ENCODE measurements at places on chromosomes 3 and 15. TPM values are rescaled to one million over a fixed set of nuclear protein-coding genes. Genes with fewer than 3 reads are reported as not detected.

The PDIA5 gene
- total RNA-seq = 7.0 TPM

The TLE3 gene
- total RNA-seq = 127 TPM

The PCNP gene
- total RNA-seq = 126 TPM

The ILDR1 gene
- not detected for total RNA-seq

The TFG gene
- total RNA-seq = 49.4 TPM

The TM4SF1 gene
- total RNA-seq = 0.79 TPM

DNA sequence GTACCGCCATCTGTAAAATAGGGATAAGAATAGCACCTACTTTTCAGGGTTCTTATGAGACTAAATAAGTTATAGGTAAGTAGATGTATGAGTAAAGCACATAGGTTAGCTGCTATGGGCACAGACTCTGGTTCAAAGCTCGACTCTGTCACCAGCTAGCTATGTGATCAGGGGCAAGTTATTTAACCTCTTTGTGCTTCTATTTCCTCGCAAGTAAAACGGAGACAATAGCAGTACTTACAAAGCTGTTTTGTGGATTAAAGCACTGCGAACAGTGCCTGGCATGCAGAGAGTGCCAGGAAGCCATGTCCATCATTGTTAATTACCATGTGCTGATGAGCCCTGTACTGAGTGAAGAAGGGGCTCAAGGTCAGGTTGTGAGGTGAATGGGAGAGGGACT lies 1.9 kb downstream of the LAMP3 start:
- no peak overlapping the region for H3K27ac ChIP-seq
- H3K36me3 ChIP-seq = no peaks in the 10 kb centered on the region
- H3K27me3 ChIP-seq = no peaks in the 10 kb centered on the region
- no peak for DNase-seq
- H3K4me1 ChIP-seq = peaks cover 6% of the 10 kb centered on the region
- no peak overlapping the region for H3K4me3 ChIP-seq

DNA sequence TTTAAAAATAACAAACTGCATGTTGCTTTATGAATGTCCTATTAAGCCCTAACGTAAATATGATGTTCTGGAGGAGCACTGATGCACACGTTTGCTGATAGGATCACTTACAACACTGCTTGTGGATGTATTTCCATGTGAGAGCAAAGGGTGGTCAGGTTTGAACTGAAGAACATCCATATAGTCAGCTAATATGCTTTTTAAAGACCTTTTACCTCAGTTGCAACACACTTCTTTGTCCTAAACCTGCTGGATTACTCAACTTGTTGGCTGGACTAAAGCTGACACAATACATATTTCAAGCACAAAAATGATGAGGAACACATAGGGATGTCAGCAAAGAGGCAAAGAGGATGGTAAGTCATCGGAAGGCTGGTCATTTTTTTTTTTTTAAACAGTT lies 186.6 kb downstream of the TIGIT start:
- DNase-seq = no peak
- no peaks in the 10 kb centered on the region for H3K36me3 ChIP-seq
- H3K4me1 ChIP-seq = peaks cover 6% of the 10 kb centered on the region
- no peaks in the 10 kb centered on the region for H3K27me3 ChIP-seq
- H3K4me3 ChIP-seq = no peak overlapping the region
- no peak overlapping the region for H3K27ac ChIP-seq

- H3K4me3 ChIP-seq = no peak overlapping the region
- no peak overlapping the region for H3K27ac ChIP-seq
- peaks cover 10% of the 10 kb centered on the region for H3K4me1 ChIP-seq
- DNase-seq = no peak
- H3K36me3 ChIP-seq = no peaks in the 10 kb centered on the region
These were observed 17.7 kb downstream of the TTC21A start for GRCh38 chr3:39124876-39125840.

- no peak for DNase-seq
- H3K27me3 ChIP-seq = no peaks in the 10 kb centered on the region
- no peak overlapping the region for H3K27ac ChIP-seq
- no peak overlapping the region for H3K4me3 ChIP-seq
These were observed 5.1 kb upstream of the HAPLN3 start for GRCh38 chr15:88900309-88900981.

DNA sequence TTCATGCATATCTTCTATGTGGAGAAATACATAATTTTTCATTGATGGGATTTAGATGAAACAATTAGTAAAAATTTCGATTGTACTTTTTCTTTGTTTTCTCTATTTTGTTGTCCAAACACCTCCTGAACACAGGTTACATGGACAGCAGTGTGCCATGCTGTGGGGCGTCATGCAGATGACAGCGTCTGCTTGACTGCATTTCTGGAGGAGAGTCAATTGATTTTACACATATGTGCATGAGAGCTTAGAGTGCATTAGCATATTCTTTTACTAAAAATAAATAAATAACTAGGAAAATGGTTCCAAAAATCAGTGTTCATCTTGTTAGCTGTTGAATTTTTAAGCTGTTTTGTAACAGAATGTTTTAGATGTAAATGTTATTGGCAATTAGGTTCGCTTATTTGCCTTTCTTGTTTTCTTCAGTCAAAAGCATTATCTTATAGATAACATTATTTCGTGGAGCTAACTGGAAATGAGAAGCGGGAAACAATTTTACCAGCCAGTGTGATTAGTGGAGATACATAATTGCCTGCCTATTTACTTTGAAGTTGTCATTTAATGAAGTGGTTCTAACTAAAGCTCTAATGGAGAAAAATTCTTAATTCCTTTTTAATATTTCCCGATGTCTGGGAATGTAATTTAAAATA lies 82.7 kb upstream of the VGLL3 start:
- no peaks in the 10 kb centered on the region for H3K27me3 ChIP-seq
- DNase-seq = no peak
- no peaks in the 10 kb centered on the region for H3K4me1 ChIP-seq
- H3K36me3 ChIP-seq = no peaks in the 10 kb centered on the region
- H3K4me3 ChIP-seq = no peak overlapping the region
- H3K27ac ChIP-seq = no peak overlapping the region

DNA sequence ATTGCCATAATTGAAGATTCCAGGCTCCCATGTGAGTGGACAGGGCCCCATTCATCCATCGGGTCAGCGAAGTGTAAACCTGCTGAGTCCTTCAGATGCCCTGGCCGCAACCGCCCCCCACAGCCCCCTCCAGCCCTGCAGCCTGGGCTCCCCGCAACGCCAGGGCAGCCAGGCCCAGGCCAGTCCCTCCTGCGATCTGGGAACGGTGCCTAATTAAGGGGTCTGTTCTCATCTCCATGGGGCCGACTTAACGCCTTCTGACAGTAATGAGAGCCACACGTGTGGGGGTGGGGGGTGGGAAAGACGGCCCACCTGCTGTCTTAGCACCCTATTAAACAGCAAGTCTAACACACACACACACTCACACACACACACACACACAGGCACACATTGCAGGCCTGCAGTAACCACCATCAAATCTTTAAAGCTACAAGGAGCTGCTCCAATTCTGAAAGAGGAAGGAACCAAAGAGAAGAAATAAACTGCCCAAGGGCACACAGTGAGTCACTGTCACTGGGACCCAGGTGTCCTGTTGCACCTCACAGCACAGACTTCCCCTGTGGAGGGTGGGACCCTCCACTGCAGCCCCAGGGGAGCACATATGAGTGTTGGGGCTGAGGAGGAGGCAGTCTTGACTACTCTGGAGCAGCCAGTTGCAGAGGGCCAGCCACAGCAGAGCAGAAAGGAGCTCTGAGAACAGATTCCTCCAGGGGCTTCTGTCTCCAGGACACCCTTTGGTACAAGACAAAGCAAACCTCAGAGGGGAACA lies 31.8 kb upstream of the HES1 start:
- H3K27me3 ChIP-seq = peaks cover 37% of the 10 kb centered on the region
- H3K27ac ChIP-seq = no peak overlapping the region
- H3K4me1 ChIP-seq = peaks cover 9% of the 10 kb centered on the region
- no peak for DNase-seq
- H3K4me3 ChIP-seq = no peak overlapping the region
- no peaks in the 10 kb centered on the region for H3K36me3 ChIP-seq

DNA sequence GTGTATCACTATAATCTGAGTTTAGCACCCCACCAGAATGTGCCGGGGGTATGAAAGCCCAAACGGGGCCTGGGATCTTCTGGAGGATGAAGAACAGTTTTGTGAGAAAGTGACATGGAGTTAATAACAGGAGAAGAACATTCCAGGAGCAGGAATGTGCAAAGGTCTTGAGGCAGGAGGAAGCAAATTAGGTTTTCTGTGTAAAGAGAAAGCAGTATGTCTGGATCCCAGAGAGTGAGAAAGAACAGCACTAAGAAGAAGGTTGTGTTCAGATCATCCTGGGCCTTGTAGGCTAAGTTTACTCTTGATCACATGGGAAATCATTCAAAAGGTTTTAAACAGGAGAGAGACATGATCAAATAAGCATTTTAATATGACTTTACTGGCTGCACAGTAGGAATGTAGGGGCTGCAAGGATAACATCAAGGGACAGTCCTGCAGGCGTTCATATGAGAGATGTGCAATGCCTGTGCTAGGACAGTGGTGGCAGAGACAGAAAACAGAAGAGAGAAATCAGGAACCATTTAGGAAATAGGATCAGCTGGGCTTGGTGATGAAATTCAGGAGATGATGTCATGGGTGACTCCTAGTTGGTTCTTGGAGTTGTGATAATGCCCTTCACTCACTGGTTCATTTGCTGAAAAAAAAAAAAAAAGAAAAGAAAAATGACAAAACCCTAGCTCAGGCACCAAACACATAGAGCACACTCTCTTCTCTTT lies 113.5 kb downstream of the TNIK start:
- DNase-seq = no peak
- no peaks in the 10 kb centered on the region for H3K27me3 ChIP-seq
- H3K4me3 ChIP-seq = no peak overlapping the region
- H3K4me1 ChIP-seq = no peaks in the 10 kb centered on the region
- H3K27ac ChIP-seq = no peak overlapping the region

DNA sequence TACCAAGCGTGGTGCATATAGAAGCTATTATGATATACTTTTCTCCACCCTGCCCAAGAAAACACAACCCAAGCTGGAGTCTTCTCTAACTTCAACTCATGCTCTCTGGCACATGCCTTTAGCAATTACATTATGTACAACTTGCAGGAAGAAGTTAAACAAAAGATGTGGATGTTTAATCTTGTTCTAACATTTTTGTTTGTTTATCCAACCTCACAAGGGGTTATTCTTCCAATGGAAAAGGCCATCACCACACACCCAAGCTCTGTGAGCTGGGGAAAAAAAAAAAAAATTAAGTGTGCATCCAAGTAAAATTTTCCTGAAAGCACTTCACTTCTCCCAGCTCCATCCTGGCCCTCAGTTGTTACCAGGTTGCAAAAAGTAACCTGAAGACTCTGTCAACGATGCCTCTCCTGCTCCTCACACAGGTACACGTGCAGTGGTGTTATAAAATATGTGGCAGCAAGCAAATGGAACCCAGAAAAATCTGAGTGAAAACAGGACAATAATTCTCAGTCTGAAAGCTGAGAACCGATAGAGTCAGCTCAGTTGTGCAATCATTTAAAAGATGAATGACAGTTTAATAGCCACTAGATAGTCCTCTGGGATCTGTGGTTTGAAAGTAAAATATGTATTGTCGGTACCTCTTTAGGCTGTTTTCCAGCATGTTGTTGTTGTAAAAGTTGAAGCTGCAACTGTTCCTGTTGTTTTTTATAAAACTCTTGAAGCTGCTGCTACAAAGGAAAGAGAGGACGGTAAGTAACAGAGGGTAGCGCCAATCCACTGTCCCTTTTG lies 531.4 kb downstream of the FOXP1 start:
- H3K36me3 ChIP-seq = peaks cover 57% of the 10 kb centered on the region
- peaks cover 51% of the 10 kb centered on the region for H3K4me1 ChIP-seq
- no peaks in the 10 kb centered on the region for H3K27me3 ChIP-seq
- no peak overlapping the region for H3K4me3 ChIP-seq
- no peak for DNase-seq
- peak overlapping the region; percentile 39 for H3K27ac ChIP-seq

DNA sequence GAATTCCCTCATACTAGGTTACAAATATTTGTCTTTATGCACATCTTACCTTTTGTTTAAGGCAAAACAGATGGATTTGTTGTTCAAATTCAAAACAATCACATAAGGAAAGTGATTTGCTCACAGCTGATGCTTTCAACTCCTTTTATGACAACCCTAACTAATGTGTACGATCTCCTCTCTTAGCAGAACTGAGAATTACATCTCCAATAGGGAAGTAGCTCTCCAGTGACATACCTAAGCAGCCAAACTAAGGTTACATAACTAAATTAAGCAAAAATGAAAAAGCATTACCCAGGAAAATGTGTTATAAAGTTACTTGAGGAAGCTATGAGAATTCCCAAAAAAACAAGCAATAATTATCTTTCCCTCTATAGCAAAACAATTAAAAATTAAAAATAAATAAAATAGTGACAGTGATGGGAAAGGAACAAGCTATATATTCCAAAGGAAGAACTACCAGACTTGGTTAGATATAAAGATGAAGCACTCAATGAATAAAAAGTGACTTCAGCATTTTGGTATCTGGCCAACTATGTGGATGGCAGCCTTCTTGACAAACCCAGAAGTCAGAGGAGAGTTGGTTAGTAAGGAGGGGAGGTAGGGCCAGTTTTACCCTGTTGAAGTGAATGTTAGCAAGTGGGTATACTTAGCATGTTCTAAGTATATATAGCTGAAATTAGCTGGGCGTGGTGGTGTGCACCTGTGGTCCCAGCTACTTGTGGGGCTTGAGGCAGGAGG lies 32.4 kb downstream of the PEAK1 start:
- no peak for DNase-seq
- no peaks in the 10 kb centered on the region for H3K36me3 ChIP-seq
- H3K4me1 ChIP-seq = no peaks in the 10 kb centered on the region
- H3K27ac ChIP-seq = no peak overlapping the region
- no peaks in the 10 kb centered on the region for H3K27me3 ChIP-seq

- H3K36me3 ChIP-seq = no peaks in the 10 kb centered on the region
- no peak overlapping the region for H3K4me3 ChIP-seq
- DNase-seq = no peak
These were observed 45.4 kb downstream of the SSR3 start for GRCh38 chr3:156509189-156510174.

DNA sequence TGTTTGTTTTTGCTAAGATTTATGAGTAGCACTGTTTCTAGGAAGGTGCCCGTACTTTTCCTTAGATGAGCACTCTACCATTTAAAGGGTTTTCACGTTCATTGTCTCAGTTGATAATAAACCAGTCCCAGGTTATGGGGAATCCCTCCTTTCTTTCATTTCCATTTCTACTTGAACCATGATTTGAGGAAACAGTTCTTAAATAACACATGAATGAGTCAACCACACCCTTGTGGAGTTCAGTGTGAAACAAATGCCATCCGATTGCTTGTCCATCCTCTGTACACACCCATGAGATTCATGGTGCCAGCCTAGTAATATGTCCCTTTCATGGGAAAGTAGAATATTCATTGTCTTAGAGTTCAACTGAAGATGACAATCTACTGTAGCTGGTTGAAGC lies 23.1 kb downstream of the CMTM8 start:
- no peaks in the 10 kb centered on the region for H3K27me3 ChIP-seq
- no peak overlapping the region for H3K4me3 ChIP-seq
- no peak for DNase-seq
- H3K36me3 ChIP-seq = no peaks in the 10 kb centered on the region
- H3K27ac ChIP-seq = no peak overlapping the region

DNA sequence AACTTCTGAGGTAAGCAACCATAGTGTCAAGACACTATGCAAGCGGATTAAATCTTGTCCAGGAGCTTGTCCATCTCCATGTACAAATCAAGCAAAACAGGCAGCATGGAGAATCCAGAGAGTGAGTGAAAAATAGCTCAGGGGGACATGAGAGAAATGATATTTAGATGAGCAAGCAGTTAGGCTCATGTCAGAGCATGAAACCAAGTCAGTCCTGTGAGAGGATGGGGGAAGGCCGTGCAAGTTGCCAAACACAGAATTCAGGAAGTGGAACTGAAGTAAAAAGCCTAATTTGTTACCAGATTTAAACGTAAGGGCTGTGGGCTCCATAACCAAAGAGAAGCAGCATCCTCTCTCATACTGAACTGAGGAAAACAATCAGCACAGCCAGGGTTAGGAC lies 995.9 kb downstream of the MCTP2 start:
- H3K4me3 ChIP-seq = no peak overlapping the region
- no peak overlapping the region for H3K27ac ChIP-seq
- H3K27me3 ChIP-seq = no peaks in the 10 kb centered on the region
- no peaks in the 10 kb centered on the region for H3K4me1 ChIP-seq
- no peaks in the 10 kb centered on the region for H3K36me3 ChIP-seq
